OCI-M1 (cell line): ENCODE measurements at places on chromosomes 12 and 14.

DNA sequence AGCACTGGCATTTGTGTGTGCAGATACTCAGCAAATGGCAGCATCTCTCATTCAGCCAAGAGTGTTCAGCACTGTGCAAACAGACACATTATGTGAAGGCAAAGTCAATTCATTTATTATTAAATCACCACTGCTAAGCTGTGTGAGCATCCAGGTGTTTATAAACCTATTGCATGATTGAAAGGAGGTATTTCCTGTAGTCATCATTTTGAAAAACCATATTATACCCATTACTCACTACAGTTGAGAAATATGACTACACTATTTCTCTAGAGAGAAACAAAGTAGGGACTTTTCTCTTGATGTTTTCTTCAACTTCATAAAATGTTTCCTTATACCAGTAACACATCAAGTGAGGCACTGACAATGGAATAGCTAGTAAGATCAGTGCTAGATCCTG is 13.7 kb downstream of the SPX start:
- DNase-seq: no peak

- DNase-seq: no peak
Measured at GRCh38 chr12:123960856-123961255, 11.8 kb downstream of the CCDC92 start.

DNA sequence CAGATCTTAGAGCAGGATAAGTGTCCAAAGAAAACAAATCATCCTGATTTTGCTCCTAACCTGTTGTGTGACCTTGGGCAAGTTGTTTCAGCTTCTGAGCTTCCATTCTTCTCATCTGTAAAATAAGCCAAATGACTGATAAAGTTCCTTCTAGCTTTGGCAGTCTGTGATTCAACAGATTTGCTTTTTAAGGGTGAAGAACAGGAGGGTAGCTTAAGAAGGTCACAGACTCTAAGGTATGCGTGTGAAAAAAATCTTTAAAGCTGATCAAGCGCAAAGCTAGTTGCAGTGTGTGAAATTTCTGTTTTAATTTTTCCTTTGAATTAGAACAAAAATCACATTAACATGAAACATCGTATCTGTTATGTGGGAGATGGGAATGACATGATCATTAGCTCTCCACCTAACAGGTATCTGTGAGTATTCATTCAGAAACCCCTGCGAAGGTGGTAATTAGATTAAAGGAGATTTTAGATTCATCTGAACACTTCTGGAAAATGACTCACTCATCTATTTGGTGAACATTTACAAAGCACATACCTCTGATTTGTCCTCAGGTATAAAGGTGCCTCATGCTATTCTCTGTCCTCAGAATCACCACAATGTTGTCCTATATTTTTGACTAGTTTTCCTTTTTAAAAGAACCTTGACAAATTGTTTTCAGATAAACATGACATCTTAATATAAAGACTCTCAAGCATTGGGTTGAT is 131.9 kb upstream of the CPM start:
- no peak for DNase-seq

DNA sequence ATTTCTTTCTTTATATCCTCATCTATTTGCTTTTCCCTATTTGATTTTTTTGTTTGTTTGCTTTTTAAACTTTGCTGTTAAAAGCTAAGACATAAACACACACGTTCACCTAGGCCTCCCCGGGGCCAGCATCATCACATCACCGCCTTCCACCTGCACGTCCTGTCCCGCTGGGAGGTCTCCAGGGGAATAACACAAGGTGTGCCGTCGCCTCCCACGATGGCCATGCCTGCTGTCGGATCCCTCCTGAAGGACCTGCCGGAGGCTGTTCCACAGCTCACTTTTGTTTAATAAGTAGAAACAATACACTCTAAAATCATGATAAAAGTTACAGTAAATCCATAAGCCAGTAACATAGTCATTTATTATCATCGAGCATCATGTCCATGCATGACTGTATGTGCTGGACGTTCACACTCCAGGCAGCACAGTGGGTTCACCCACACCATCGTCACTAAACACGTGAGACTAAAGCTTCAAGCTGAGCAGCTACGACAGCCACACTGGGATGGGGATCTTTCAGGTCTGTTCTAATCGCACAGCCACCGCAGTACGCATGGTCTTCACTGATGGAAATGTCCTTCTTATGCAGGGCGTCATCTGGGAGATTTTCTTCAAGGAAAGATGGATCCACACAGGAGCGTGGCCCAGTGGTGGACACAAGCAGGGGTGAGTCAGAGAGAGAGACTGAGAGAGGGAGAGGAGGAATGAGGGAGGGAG is 3.6 kb downstream of the RIMBP2 start:
- no peak for DNase-seq

DNA sequence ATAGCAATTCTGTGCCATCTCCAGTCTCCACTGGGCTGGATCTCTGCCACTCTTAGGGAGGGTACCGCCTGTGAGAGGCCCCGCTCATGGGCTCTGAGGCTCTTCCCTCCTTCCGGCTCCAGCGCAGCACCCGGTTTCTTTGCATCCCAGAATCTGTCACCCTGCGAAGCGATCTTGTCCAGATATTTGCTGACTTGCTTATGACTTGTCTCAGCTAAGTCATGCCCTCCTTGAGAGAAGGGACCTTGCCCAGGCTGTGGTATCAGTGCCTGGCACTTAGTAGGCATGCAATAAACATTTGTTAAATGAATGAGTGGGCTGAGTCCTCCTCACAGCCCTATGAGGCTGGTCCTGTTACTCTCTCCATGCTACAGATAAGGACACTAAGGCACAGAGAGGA is 13.4 kb downstream of the KRT80 start:
- no peak for DNase-seq

- peak; percentile 24 for DNase-seq
Measured at GRCh38 chr12:112524676-112525425, 106.1 kb downstream of the PTPN11 start.

- DNase-seq: no peak
Measured at GRCh38 chr14:99560922-99561683, 42.9 kb downstream of the CCDC85C start.

- DNase-seq: no peak
Measured at GRCh38 chr12:23356440-23356839, 593.0 kb downstream of the SOX5 start.

GRCh38 chr14:64082837-64083236 is 211.3 kb downstream of the ESR2 start:
- DNase-seq: no peak

GRCh38 chr12:99009654-99010296 is 364.7 kb downstream of the APAF1 start:
- no peak for DNase-seq

DNA sequence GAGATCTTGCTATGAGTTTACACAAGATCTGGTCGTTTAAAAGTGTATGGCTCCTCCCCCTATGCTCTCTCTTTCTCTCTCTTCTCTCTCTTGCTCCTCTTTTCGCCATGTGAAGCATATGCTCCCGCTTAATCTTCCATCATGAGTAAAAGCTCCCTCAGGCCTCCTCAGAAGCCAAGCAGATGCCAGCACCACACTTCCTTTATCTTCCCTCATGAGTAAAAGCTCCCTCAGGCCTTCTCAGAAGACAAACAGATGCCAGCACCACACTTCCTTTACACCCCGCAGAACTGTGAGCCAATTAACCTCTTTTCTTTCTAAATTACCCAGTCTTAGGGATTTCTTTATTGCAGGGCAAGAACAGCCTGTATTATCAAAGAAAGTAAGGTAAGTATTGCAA is 152.4 kb downstream of the SEC23A start:
- no peak for DNase-seq

- no peak for DNase-seq
Measured at GRCh38 chr12:103517161-103517560, 21.4 kb upstream of the C12orf42 start.

DNA sequence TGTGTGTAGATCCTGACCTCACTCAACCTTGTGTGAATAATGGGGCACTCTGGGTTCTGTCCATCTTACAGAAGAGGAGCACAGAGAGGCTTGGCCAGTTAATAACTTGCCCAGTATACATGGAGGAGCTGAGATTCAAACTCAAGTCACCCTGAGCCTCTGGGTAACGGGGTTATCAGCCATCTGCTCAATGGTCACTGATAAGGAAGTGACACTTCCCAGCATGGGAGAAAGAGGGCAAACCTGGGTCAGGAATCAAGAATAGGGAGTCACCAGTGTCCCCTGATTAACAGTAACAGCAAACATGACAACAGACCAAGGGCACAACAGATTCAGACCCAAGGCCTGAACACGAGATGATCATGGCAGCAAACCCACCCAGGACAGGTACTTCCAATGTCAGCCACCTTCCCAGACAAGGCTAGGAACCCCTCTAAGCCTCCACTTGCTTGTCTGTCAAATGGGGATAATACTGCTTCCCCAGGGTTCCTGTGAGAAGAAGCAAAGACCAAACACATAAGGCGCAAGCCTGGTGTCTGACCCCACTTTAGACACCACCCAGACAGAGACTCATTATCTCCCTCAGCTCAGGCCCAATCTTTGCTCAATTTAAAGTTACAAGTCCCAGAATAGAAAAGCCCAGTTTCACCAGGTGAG is 3.6 kb downstream of the CCDC85C start:
- peak; percentile 3 for DNase-seq

DNA sequence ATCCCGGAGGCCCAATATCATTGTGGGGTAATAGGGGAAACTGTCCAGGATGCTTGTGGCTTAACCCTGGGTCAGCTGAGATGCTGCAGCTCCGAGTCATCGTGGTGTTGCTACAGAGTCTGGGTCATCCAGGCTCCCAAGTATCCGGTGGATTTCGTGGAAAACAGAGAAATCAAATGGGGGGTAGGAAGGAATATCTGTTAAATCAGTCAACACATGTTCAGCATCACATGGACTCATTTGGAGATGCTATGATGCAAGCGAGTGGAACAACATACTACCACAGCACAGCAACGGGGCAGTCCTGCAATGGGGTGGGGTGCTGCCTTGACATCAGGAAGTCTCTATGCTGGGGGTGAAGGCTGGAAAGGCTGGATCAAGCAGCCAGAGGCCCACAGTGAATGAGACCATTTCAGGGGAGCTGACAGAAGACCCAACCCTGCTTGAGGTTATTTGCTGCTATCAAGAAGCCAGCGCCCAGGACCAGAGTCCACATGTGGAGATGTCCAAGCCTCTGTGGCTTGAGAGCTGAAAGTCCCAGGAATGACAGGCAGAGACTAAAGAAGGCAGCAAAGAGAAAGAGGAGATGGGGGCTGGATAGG is 22.9 kb downstream of the VDR start:
- peak; percentile 14 for DNase-seq

- no peak for DNase-seq
Measured at GRCh38 chr12:112602150-112602549, 183.4 kb downstream of the PTPN11 start.

- DNase-seq: no peak
Measured at GRCh38 chr12:27553941-27554340, 29.9 kb downstream of the PPFIBP1 start.

- no peak for DNase-seq
Measured at GRCh38 chr14:65827520-65827919, 415.0 kb downstream of the FUT8 start.

DNA sequence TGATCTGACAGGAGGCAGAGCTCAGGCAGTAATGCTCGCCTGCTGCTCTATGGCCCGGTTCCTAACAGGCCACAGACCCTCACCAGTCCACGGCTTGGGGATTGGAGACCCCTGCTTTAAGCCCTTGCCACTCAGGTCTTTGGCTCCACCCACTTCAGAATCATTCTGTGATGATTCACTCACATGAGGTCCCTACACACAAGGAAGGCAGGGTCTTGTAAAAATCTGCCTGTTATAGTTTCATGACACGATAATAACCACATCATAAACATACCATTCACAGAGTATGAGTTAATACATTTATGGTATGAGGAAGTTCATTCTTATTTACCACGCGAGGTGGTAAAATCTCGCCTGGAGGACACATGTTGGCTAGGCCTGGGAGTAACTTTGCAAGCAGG is 29.0 kb upstream of the MAX start:
- DNase-seq: peak; percentile 6

GRCh38 chr12:106344131-106344530 is 13.4 kb upstream of the POLR3B start:
- DNase-seq: no peak

- DNase-seq: no peak
Measured at GRCh38 chr14:94029671-94030203, 3.6 kb downstream of the OTUB2 start.
